ENCODE measurements at places on chromosomes 2 and 18.

DNA sequence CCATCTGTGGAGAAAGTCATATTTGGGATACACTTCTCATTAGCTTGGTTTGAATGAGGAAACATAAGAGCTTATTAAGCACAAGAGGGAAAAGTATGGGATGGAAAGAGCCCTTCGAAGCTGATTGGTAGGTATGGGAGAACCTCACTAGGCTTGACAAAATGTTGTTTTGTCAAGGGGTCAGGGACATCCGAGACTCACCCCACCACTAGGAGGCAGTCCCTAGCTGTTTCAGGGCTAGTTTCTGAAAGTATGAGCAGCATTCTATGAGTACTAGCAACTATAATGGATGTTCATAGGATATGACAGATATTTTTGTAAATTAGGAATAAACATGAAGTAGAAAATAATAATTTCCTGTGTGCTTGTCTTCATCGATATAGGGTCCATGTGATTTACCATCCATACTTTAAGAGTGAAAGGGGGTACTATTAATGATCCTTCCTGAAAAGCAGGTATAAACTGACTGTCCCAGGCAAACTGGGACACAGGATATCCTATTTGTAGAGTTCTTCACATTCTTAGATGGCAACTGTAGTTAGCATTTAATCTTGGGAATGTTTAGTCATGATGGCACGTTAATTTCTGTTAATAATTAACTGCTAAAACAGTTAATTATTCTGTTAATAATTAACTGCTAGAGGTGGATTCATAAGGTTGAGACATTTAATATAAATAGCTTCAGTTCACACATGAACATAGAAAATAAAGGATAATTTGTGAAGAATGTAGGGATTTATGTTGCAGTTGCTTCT is 28.4 kb downstream of the OTX1 start:
- DNase-seq, result no peak

DNA sequence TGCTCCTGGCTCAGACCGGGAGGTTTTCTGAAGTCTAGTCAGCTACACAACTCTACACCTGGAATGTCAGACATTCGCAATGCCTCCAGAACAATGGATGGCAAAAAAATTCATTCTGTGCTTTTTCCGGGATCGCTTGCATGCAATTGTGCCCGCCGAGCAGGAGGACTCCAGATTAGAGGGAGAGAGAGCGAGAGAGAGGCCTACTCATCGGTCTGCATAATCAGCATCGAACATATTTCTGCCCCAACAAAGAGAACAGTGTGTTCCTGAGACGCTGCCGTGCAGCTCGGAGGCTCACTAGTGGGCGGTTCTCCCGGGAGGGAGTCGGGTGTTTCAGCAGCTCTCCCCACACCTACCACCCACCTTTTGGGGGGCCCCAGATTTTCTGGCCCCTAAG is 117.1 kb downstream of the KLHL29 start:
- DNase-seq, result no peak

- DNase-seq, result no peak
Observed at GRCh38 chr2:176536439-176537133, 267.3 kb downstream of the MTX2 start.

GRCh38 chr2:168120730-168121129 is 126.7 kb downstream of the STK39 start:
- no peak for DNase-seq

DNA sequence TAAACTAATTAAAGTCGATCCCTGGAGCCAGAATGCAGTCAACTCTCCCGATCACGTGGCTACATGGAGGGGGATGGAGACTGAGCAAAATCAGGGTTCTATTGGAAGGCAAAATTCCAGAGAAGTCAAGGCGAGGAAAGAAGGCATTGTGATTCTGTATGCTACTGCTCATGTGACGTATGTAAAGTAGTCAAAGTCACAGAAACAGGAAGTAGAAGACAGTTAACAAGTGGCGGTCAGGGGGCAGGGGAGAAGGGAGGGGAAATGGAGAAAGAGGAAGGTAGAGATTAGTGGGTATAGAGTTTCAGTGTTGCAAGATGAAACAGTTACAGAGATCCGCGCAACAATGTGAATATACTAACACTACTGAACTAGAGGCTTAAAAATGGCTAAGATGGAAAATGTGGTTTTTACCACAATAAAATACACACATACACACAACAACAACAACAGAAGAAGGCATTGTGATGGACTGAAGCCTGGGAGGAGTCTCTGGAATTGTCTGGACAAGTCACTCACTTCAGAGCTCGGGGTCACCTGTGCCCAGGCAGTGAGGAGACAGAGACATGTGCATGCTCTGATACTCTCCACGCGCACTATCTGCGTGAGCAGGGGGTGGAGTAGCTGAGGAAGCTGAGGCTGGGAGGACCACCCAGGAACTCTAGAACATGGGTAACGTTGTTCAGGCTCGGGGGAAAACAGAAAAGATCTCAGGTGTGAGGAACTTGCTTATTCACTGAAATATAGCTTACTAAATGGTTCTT is 89.9 kb upstream of the CDCA7 start:
- peak; percentile 10 for DNase-seq

DNA sequence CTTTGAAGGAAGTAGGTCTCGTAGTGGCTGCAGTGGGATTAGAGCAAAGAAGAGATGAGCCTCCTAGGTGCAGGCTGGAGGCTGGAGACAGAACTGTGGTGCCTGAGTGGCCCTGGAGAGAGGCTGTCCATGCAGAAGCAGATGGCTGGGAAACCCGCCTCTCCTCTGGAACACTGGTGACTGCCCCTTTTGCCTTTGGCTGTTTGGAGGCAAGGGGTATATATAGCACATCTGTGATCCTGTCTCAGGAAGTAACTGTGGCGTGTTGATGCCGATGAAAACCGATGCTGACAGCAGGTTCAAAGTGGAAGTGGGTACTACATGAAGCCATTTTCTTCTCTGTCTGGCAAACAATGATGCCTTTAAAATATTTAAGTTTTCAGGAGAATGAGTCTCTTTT is 43.5 kb downstream of the SLC9A2 start:
- no peak for DNase-seq

- no peak for DNase-seq
Observed at GRCh38 chr2:64737547-64737946, 83.8 kb upstream of the SERTAD2 start.

- DNase-seq, result no peak
Observed at GRCh38 chr2:99490623-99491461, 1.0 kb upstream of the REV1 start.

- DNase-seq, result no peak
Observed at GRCh38 chr2:135494503-135494902, 36.5 kb downstream of the ZRANB3 start.

DNA sequence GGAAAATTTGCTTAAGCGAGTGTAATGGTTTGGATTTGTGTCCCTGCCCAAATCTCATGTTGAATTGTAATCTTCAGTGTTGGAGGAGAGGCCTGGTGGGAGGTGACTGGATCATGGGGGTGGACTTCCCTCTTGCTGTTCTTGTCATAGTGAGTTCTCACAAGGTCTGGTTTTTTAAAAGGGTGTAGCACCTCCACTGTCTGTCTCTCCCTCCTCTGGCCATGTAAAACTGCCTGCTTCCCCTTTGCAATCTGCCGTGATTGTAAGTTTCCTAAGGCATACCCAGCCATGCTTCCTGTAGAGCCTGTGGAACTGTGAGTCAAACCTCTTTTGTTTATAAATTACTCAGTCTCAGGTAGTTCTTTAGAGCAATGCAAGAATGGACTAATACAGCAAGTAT is 6.6 kb downstream of the YIPF4 start:
- DNase-seq, result no peak

GRCh38 chr18:27311114-27311513 is 126.0 kb upstream of the CHST9 start:
- DNase-seq, result no peak

GRCh38 chr2:7048762-7049294 is 131.6 kb downstream of the RNF144A start:
- no peak for DNase-seq

GRCh38 chr2:209549589-209549988 is 125.7 kb downstream of the MAP2 start:
- no peak for DNase-seq

DNA sequence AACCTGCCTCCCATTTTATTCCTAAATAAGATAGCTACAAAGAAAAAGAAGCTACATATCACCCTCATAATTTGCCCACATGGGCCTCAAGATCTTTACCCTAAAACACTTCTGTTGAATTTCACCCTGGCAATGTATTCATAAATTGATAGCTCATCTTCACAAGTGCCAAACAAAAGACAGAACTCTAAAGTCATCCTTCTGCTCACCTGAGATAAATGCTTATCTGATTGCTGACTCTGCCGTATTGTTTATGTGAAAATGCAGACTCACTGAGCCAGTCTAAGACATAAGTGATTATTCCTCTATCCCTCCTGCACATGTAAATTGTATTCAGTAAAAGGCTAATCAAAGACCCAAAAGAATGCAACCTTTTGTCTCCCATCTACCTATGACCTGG is 2.0 kb downstream of the RDH14 start:
- DNase-seq, result no peak

DNA sequence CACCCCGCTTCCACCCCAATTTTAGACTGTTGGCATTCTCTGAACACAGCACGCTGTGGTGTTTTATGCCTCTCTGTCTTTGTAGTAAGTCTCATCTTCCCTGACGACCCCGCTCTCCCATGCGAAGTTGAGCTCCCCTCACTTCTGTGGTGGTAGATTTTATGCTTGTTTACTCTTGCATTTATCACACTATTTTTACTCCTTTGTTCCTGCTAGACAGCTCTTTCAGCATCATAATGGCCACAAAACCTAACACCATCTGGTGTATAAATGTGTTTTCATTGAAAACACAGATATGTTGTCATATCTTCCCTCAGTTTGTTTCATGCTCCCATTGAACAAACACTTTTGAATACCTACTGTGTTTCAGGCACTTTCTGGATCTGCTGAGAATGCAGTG is 57.1 kb downstream of the PKP4 start:
- no peak for DNase-seq

DNA sequence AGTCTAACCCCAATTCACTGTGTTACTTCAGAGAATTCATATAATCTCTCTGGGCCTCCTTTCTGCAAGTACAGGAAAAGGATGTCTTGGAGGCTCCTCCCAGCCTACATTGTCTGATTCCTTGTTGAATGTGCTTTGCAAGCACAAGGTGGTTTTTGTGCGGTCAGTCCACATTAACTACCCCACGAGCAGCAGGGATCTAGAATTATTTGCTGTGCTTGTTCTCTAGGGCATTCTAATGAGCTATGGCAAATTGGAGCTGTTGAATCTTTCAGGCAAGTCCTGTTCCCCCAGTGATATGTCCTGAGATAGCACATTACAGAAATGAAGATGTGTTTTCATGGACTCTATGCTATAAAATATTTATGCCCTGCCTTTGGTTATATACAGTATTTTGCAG is 349.4 kb downstream of the SLC4A3 start:
- no peak for DNase-seq

DNA sequence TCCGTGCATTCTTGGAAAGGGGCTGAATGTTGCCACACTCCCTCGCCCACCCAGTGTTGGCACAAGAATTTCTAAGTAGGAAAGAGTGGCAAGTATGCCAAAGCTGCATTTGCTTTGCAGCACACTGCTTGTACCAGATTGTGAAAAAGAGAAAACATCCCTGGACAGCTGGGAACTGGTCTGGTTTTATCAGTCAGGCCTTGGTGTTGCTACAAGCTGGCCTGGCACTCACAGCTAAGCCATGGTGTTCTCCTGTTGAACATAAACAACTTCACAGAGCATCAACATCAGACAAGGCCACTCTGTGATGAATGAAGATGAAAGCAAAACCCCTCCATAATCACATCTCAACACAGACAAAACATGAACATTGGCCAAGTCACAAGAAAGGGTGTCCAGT is 4.2 kb upstream of the TRABD2A start:
- no peak for DNase-seq

DNA sequence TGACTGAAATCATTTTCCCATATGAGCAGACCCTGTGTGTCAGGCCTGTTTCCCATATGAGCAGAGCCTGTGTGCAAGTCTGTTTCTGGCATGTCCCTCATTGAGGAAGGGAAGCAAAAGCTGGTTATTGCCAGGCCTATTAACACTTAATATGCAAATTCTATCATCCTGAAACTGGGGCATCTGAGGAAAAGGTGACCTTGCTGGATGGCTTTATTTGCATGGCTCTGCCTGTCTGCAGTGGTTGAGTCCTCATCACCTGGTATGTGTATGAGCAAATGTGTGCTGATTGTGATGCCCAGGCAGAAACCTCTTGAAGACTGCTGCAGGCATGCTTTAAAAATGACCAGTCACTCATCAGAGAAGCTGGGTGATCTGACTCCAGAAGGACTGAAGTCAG is 31.2 kb downstream of the EIF4E2 start:
- no peak for DNase-seq

DNA sequence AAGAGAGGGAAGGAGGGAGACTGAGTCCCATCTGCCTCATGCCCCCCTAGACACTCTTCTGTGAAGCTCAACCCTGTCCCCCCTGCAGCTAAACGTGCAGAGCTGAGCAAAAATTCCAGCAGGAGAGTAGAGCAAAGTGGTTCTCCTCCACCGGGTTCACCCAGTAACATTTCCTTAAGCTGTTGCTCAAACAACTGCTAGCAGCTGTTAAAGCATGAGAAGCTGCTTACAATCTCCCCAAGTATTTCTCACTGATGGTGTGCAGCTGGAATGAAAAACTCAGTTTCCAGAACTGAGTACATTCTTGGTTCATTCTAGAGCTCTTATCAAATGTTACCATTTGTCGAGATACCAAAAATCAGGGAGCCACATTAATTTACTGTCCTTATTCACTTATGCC is 92.3 kb downstream of the STK39 start:
- no peak for DNase-seq

DNA sequence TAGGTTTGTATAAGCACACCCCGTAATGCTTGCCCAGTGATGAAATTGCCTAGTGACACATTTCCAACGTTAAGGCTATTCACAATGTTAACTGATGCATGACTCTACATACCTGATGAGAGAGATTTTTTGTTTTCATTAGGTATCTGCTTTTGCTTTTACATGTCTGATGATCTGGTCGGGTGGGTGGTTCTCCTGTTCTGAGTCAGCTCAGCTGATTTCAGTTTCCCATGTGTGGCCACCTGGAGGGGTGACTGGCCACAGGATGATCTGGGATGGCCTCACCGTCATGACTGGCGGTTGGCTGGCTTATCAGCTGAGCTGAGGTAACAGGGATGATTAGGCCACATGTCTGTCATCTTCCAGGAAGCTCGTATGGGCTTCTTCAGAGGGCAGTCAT is 33.8 kb upstream of the ACYP2 start:
- no peak for DNase-seq

DNA sequence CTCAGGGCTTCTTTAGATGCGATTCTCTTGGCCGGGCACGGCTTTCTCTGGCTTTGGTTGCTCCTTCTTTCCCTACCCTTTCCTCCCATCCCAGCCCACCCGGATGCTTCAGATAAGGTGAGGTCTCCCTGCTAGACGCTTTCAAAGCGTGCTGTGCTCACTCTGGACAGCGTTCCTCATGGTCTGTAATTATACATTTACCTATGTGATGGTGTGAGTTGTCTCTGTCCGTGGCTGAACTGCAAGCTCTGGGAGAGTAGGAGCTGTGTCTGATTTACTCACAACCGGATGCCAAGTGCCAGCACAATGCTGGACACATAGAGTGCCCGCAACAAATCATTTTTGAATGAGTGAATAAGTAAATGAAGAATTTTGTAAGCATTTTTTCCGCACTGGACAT is 26.8 kb upstream of the PNPT1 start:
- no peak for DNase-seq

Measured in T-cell (primary cell).